ENCODE measurements at places on chromosomes 7 and 10. TPM values are rescaled to one million over a fixed set of nuclear protein-coding genes. Genes with fewer than 3 reads are reported as not detected.

HHEX gene
- 1.8 TPM for total RNA-seq

FAM25A gene
- total RNA-seq, result not detected

CLDN12 gene
- 42.9 TPM for total RNA-seq

RHOBTB1 gene
- 2.5 TPM for total RNA-seq

CHCHD1 gene
- total RNA-seq, result 45.9 TPM

SH2B2 gene
- 9.4 TPM for total RNA-seq

RAPGEF5 gene
- 13.3 TPM for total RNA-seq

FZD8 gene
- 15.1 TPM for total RNA-seq

OR2A12 gene
- total RNA-seq, result not detected

DNA sequence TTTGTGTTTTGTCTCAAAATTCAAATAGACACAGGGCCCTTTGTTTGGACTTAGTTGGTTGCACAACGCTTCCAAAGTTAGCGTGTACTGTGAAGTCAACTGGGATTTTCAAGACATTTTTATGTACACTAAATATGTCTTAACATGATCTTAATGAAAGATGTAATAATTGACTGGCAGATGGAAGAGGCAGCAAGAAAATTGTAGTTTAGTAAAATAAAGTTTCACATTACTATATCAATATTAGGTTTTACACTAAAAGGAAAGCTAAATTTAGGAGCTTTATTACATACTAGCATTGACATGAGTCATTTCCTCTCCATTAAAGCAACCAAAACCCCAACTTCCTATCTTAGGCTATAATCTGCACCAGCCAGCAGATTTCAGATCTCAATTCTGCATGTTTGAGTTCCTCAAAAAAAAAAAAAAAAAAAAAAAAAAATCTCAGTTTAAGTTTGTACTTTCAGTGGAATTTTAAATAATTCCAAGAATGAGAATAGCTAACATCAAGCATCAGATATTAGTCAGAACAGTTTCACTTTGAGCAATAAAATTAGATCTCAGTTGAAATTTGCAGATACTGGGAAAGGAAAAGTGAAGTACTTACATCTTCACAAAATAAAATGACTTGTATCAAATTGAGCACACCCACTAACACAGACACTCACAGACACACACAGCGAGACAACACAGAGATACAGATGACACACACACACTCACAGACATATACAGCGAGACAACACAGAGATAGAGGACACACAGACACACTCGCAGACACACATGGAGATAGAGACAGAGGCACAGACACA lies 346.6 kb upstream of the KLF6 start:
- no peak for DNase-seq
- H3K27ac ChIP-seq, result no peak overlapping the region
- H3K4me3 ChIP-seq, result no peak overlapping the region
- H3K27me3 ChIP-seq, result no peaks in the 10 kb centered on the region
- no peaks in the 10 kb centered on the region for H3K4me1 ChIP-seq
- no peaks in the 10 kb centered on the region for H3K36me3 ChIP-seq

GRCh38 chr7:11175887-11176286 lies 202.2 kb downstream of the PHF14 start:
- H3K27ac ChIP-seq, result no peak overlapping the region
- H3K36me3 ChIP-seq, result no peaks in the 10 kb centered on the region
- no peak overlapping the region for H3K4me3 ChIP-seq
- H3K4me1 ChIP-seq, result no peaks in the 10 kb centered on the region
- DNase-seq, result no peak

- no peaks in the 10 kb centered on the region for H3K27me3 ChIP-seq
- H3K27ac ChIP-seq, result no peak overlapping the region
- no peak overlapping the region for H3K4me3 ChIP-seq
Observed at GRCh38 chr7:155763691-155764437, 48.4 kb downstream of the SHH start.

- peaks cover 3% of the 10 kb centered on the region for H3K4me1 ChIP-seq
- H3K27ac ChIP-seq, result no peak overlapping the region
- H3K27me3 ChIP-seq, result no peaks in the 10 kb centered on the region
- no peak overlapping the region for H3K4me3 ChIP-seq
- no peaks in the 10 kb centered on the region for H3K36me3 ChIP-seq
- no peak for DNase-seq
Observed at GRCh38 chr7:94635687-94636086, 20.2 kb downstream of the SGCE start.

DNA sequence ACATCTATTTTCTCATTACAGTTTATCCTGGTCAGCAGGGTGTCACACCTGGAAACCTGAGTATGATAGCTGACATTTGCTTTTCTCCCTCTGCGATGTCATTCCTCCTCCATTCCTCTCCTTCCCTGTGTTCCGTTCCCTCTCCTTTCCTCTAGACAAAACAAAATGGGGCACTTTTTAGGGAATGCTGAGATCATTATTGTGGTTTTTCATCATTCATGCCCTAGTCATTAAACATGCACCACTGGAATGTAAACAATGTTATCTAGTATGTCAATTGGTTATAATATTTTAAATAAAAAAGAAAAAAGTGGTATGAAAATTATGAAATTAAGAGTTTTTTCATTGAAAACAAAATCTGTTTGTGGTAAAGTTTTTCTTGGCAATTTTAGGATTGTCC lies 132.6 kb downstream of the MAPK8 start:
- no peaks in the 10 kb centered on the region for H3K36me3 ChIP-seq
- DNase-seq, result no peak
- no peak overlapping the region for H3K27ac ChIP-seq

- peak; percentile 45 for DNase-seq
- H3K27me3 ChIP-seq, result peaks cover 3% of the 10 kb centered on the region
- H3K4me3 ChIP-seq, result peak overlapping the region; percentile 61
- H3K27ac ChIP-seq, result no peak overlapping the region
- peaks cover 2% of the 10 kb centered on the region for H3K36me3 ChIP-seq
Observed at GRCh38 chr10:1380088-1380671, 324.0 kb downstream of the WDR37 start.

- H3K4me3 ChIP-seq, result no peak overlapping the region
- H3K27me3 ChIP-seq, result no peaks in the 10 kb centered on the region
- no peak for DNase-seq
- H3K4me1 ChIP-seq, result no peaks in the 10 kb centered on the region
Observed at GRCh38 chr10:89134963-89135362, 72.2 kb downstream of the CH25H start.

- no peak for DNase-seq
- H3K27me3 ChIP-seq, result no peaks in the 10 kb centered on the region
- H3K4me1 ChIP-seq, result peaks cover 5% of the 10 kb centered on the region
- H3K4me3 ChIP-seq, result no peak overlapping the region
- no peak overlapping the region for H3K27ac ChIP-seq
Observed at GRCh38 chr10:2714597-2714996, 352.8 kb upstream of the PFKP start.

- no peaks in the 10 kb centered on the region for H3K36me3 ChIP-seq
Observed at GRCh38 chr10:131833013-131833412, 67.8 kb upstream of the PPP2R2D start.

DNA sequence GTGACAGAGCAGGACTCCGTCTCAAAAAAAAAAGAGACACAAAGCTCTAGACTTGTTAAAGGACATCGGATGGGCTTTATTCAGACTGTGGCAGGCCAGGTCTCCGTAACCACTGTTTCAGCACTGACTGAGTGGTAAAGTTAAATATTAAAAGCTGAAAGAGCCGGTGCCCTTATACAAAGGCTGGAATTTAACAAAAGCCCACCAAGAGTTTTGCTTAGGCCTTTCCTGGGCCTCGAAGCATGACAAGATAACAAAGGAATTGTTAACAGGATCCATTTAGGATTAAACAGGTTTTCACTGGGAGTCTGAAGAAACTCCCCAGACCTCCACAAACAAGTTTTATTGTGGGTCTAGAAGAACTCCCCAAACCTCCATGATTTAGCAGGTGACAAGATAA lies 727.8 kb downstream of the TYW1 start:
- no peaks in the 10 kb centered on the region for H3K36me3 ChIP-seq
- DNase-seq, result no peak
- peaks cover 3% of the 10 kb centered on the region for H3K4me1 ChIP-seq
- H3K27ac ChIP-seq, result no peak overlapping the region
- no peak overlapping the region for H3K4me3 ChIP-seq

DNA sequence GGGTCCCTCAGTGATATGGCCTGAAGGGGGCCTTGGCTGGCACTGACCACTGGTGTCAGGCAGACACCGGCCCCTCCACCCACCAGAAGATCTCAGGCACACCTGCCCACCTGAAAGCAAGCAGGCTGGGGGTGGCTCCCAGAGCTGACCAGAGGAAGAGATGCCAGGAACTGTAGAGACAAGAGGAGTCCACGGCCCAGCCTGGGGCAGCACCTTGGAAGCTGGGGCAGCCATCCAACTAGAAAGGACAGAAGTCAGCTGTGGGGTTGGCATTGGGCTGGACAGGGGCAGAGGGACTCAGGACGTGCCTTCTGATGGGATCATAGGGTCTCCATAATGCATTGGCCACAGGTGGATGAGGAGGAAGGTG lies 144.3 kb downstream of the ZNF248 start:
- no peaks in the 10 kb centered on the region for H3K27me3 ChIP-seq
- H3K4me3 ChIP-seq, result no peak overlapping the region
- no peak for DNase-seq
- H3K4me1 ChIP-seq, result no peaks in the 10 kb centered on the region

- no peak overlapping the region for H3K4me3 ChIP-seq
- H3K27ac ChIP-seq, result no peak overlapping the region
- DNase-seq, result no peak
- no peaks in the 10 kb centered on the region for H3K36me3 ChIP-seq
- peaks cover 3% of the 10 kb centered on the region for H3K27me3 ChIP-seq
- H3K4me1 ChIP-seq, result no peaks in the 10 kb centered on the region
Observed at GRCh38 chr7:100215895-100216294, 3.9 kb upstream of the PVRIG start.

- no peak overlapping the region for H3K27ac ChIP-seq
- H3K4me3 ChIP-seq, result no peak overlapping the region
- no peaks in the 10 kb centered on the region for H3K27me3 ChIP-seq
- no peak for DNase-seq
- no peaks in the 10 kb centered on the region for H3K4me1 ChIP-seq
Observed at GRCh38 chr10:62183857-62184795, 84.5 kb downstream of the RTKN2 start.

DNA sequence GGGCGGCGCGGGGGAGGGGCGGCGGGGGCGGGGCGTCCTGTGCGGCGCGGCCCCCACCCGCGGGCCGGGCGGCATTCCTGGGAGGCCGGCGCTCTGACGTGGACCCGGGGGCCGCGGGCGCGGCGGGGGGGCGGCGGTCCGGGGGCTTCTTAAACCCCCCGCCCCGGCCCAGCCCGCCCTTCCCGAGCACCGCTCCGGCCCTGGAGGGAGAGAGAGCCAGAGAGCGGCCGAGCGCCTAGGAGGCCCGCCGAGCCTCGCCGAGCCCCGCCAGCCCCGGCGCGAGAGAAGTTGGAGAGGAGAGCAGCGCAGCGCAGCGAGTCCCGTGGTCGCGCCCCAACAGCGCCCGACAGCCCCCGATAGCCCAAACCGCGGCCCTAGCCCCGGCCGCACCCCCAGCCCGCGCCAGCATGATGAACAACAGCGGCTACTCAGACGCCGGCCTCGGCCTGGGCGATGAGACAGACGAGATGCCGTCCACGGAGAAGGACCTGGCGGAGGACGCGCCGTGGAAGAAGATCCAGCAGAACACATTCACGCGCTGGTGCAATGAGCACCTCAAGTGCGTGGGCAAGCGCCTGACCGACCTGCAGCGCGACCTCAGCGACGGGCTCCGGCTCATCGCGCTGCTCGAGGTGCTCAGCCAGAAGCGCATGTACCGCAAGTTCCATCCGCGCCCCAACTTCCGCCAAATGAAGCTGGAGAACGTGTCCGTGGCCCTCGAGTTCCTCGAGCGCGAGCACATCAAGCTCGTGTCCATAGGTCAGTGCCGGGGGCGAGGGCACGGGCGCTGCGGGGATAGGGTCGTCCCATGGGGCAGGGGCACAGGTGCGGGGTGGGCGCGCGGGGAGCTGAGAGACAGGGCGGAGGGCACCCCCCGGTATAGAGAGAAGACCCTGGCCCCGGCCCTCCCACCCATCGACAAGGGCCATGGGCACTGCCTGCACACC lies at the start of gene FLNC:
FLNC (plus strand) TSS at position 176 of the 947 bp plus-strand sequence; CDS start at position 408, 232 bp downstream.
- H3K27ac ChIP-seq, result no peak within 1 kb of the TSS
- peak within 1 kb of the TSS; percentile 65 for H3K4me3 ChIP-seq
- H3K27me3 ChIP-seq, result peaks cover 12% of the 10 kb centered on the region
- H3K36me3 ChIP-seq, result no peaks in the 10 kb centered on the region

DNA sequence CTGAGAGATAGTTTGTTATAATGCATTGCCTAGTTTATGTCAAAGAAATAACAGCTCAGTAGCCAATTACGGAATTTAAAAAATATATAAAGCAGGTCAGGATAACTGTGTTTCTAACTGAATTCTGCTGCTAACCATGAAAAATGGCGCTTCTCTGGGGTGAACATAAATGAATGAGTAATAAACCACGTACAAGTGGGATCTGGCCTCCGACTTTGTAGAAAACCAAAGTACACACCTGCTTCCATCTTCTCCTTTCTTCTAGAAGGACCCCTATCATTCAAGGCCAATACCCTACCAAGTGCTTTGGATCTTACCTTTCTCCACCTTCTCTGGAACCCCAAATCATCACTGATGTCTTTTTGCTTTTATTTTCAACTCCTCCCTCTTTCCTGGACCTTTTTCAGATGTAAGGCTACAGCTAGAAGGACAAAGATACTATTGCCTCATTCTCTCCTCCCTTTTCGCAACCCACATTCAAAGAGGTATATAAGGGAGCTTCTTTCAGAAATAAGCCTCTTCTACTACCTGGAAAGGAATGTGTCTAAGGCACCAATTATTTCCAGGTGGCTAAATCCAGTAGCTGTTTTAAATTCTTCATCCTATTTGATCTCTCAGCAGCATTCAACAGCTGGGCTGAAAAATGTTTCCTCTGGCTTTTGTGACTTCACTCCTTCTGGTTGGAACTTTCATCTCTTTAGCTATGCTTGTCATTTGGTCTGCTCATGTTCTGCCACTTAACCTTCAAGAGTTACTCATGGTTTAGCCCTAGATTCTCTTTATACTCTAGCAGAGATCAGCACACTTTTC lies 37.7 kb downstream of the NAMPT start:
- H3K4me1 ChIP-seq, result no peaks in the 10 kb centered on the region
- no peak overlapping the region for H3K27ac ChIP-seq
- H3K36me3 ChIP-seq, result peaks cover 39% of the 10 kb centered on the region
- H3K4me3 ChIP-seq, result no peak overlapping the region
- H3K27me3 ChIP-seq, result no peaks in the 10 kb centered on the region
- DNase-seq, result no peak
